Activated naive CD8-positive, alpha-beta T cell treated with anti-CD3 and anti-CD28 coated beads, Interleukin-2, amount 50 U/mL, for 24 hours (primary cell): ENCODE measurements at places on chromosomes 2 and 18.

- no peak overlapping the region for H3K4me3 ChIP-seq
- H3K4me1 ChIP-seq, result no peaks in the 10 kb centered on the region
- H3K27ac ChIP-seq, result no peak overlapping the region
- DNase-seq, result no peak
- no peaks in the 10 kb centered on the region for H3K36me3 ChIP-seq
- H3K27me3 ChIP-seq, result no peaks in the 10 kb centered on the region
Observed at GRCh38 chr2:76075126-76075525, 364.4 kb upstream of the GCFC2 start.

DNA sequence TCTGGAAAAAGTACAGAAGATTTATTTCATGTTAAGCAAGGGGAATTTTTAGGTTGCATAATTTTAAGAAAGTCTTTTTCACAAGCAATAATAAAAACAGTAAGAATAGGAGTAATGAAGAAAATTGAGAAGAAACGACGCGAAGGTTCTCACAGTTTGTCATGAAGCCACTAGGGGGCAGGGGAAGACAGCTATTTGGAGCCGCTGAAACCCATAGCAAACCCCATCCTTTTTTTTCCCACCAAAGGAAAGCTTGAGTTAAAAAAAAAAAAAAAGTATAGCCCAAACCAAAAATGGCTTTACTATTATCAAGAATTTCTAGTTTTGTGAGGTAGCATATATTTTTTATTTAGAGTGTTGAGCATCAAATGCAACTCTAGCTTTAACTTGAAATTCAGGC is 300.9 kb downstream of the PHLPP1 start:
- H3K4me1 ChIP-seq, result no peaks in the 10 kb centered on the region
- H3K27ac ChIP-seq, result no peak overlapping the region
- peak; percentile 50 for DNase-seq
- peaks cover 10% of the 10 kb centered on the region for H3K27me3 ChIP-seq

DNA sequence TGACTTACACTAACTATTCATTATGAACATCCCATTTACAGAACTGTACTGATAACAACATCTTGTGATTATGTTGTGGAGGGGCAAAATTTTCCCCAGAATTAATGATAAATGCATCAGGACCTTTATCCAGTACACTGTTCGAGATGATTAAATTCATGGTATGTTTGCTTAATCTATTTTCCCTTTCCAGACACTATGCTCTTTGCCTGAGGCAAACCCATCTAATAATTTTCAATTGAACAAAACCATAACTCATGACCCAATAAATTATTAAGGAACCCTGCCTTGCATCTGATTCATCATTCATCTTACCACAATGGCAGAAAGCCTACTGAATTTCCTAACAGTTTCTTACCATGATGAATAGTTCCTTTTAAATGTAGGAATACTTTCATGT is 385.0 kb downstream of the DSEL start:
- no peaks in the 10 kb centered on the region for H3K27me3 ChIP-seq
- DNase-seq, result no peak
- H3K27ac ChIP-seq, result no peak overlapping the region
- H3K36me3 ChIP-seq, result no peaks in the 10 kb centered on the region
- no peak overlapping the region for H3K4me3 ChIP-seq
- no peaks in the 10 kb centered on the region for H3K4me1 ChIP-seq

- no peaks in the 10 kb centered on the region for H3K27me3 ChIP-seq
- no peak for DNase-seq
- no peaks in the 10 kb centered on the region for H3K4me1 ChIP-seq
- no peaks in the 10 kb centered on the region for H3K36me3 ChIP-seq
- no peak overlapping the region for H3K27ac ChIP-seq
Observed at GRCh38 chr2:3487028-3487425, 32.3 kb downstream of the ADI1 start.

GRCh38 chr2:169808221-169808620 is 9.6 kb downstream of the SSB start:
- no peak for DNase-seq
- no peaks in the 10 kb centered on the region for H3K27me3 ChIP-seq
- peaks cover 4% of the 10 kb centered on the region for H3K4me1 ChIP-seq
- no peak overlapping the region for H3K4me3 ChIP-seq

- no peak overlapping the region for H3K4me3 ChIP-seq
- H3K4me1 ChIP-seq, result peaks cover 79% of the 10 kb centered on the region
Observed at GRCh38 chr18:77096936-77097886, 35.4 kb downstream of the MBP start.

GRCh38 chr2:32363597-32363996 is 6.8 kb downstream of the BIRC6 start:
- H3K27me3 ChIP-seq, result no peaks in the 10 kb centered on the region
- H3K4me3 ChIP-seq, result no peak overlapping the region
- H3K4me1 ChIP-seq, result peaks cover 70% of the 10 kb centered on the region
- H3K27ac ChIP-seq, result peak overlapping the region; percentile 26

DNA sequence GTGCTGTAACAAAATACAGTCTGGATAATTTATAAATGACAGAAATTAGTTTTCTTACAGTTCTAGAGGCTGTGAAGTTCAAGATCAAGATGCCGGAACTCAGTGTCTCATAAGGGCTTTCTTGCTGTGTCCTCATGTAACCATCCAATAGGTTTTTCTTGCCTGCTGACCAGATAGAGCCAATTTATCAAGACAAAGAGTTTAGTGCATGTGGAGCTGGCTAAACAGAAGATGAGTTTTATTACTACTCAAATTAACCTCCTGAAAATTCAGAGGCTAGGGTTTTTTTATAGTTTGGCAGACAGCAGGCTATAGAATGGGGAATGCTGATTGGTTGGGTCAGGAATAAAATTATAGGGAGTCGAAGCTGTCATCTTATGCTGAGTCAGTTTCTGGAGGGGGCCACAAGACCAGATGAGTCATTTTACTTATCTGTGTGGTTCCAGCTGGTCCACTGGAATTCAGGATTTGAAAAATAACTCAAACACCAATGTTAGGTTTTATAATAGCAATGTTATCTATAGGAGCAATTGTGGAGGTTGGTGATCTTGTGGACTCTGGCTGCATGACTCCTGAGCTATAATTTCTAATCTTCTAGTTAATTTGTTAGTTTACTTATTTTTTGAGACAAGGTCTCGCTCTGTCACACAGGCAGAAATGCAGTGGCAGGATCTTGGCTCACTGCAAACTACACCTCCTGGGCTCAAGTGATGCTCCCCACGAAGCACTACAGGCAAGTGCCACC is 3.2 kb upstream of the PDK1 start:
- H3K27me3 ChIP-seq, result peaks cover 2% of the 10 kb centered on the region
- peaks cover 57% of the 10 kb centered on the region for H3K4me1 ChIP-seq
- H3K27ac ChIP-seq, result no peak overlapping the region
- peaks cover 24% of the 10 kb centered on the region for H3K36me3 ChIP-seq
- no peak for DNase-seq
- no peak overlapping the region for H3K4me3 ChIP-seq

DNA sequence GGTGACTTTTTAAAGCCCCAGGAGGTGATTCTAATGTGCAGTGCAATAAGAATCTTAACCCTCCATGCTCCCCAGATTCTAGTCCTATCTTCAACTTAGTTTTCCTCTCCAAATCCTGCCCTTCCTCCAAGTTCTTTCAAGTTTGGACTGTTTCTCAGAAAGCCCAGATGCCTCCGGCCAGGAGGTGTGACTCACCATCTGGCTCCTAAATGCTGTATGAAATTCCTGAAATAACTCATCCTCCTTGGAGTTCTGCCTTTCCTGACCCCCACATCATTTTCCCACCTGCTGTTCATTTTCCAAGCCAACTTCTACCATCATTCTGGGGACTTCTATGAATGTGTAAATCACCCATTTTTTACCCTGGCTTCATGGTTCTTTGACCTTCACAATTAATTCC is 118.2 kb upstream of the NOL4 start:
- no peak overlapping the region for H3K27ac ChIP-seq
- no peaks in the 10 kb centered on the region for H3K36me3 ChIP-seq
- no peaks in the 10 kb centered on the region for H3K27me3 ChIP-seq
- no peaks in the 10 kb centered on the region for H3K4me1 ChIP-seq
- H3K4me3 ChIP-seq, result no peak overlapping the region

- H3K4me3 ChIP-seq, result no peak overlapping the region
- H3K27ac ChIP-seq, result no peak overlapping the region
- H3K4me1 ChIP-seq, result peaks cover 42% of the 10 kb centered on the region
- no peaks in the 10 kb centered on the region for H3K36me3 ChIP-seq
- peak; percentile 76 for DNase-seq
Observed at GRCh38 chr2:169109502-169110409, 40.4 kb downstream of the DHRS9 start.

- peaks cover 35% of the 10 kb centered on the region for H3K27me3 ChIP-seq
- DNase-seq, result no peak
- H3K4me3 ChIP-seq, result no peak overlapping the region
- H3K4me1 ChIP-seq, result peaks cover 2% of the 10 kb centered on the region
- no peaks in the 10 kb centered on the region for H3K36me3 ChIP-seq
Observed at GRCh38 chr18:59123588-59124369, 15.9 kb upstream of the SEC11C start.

DNA sequence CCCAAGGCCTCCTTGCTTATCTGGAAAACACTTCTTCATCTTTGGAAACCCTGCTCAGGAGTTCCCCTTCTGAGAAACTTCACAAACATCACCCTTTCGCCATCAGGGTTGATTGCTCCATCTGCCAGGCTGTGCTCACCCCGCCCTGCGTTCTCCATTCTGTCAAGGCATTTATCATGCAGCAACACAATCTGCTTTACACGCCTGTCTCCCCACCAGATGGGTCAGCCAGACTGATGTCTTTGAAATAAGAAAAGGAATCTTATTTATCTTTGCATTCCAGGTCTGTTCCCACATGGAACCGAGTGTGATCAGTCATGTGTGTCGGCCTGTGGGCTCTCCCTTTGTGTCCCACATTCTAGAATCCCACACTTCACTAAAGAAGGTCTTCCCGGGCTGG is 110.0 kb upstream of the ARL4C start:
- no peak overlapping the region for H3K4me3 ChIP-seq
- H3K4me1 ChIP-seq, result no peaks in the 10 kb centered on the region
- peaks cover 5% of the 10 kb centered on the region for H3K27me3 ChIP-seq

DNA sequence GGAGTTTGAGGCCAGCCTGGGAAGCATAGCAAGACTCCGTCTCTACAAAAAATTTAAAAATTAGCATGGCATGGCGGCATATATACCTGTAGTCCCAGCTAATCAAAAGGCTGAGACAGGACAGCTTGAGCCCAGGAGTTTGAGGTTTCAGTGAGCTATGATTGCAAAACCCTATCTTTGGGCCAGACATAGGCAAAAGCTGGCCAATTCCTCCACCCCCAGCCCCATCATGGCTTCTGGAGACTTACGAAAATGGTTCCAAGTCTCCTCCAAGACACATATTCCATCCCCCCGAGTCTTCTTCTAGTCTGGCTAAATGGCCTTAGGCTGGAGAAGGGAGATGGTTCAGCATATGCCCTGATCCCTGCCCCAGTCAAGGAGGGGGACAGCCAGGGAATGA is 172.8 kb upstream of the HAAO start:
- no peak overlapping the region for H3K4me3 ChIP-seq
- no peaks in the 10 kb centered on the region for H3K36me3 ChIP-seq
- peaks cover 16% of the 10 kb centered on the region for H3K4me1 ChIP-seq
- peaks cover 13% of the 10 kb centered on the region for H3K27me3 ChIP-seq

DNA sequence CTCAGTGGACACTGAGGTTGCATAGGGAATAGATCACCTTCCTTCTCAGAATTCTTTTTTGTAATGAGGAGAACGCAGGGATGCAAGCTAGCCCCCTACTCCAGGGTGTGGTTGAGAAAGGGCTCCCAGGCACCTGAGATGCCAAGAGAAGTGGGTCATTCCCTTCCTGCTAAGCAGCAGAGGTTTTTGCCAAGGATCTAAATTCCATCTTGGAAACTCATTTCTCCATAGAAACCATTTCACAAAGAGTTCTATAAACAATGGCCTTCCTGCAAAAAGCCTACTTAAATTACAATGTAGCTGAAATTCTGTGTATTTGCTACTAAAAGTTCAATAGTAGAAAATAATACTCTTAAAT is 3.7 kb upstream of the PPP3R1 start:
- no peak overlapping the region for H3K27ac ChIP-seq
- no peaks in the 10 kb centered on the region for H3K27me3 ChIP-seq
- DNase-seq, result no peak

DNA sequence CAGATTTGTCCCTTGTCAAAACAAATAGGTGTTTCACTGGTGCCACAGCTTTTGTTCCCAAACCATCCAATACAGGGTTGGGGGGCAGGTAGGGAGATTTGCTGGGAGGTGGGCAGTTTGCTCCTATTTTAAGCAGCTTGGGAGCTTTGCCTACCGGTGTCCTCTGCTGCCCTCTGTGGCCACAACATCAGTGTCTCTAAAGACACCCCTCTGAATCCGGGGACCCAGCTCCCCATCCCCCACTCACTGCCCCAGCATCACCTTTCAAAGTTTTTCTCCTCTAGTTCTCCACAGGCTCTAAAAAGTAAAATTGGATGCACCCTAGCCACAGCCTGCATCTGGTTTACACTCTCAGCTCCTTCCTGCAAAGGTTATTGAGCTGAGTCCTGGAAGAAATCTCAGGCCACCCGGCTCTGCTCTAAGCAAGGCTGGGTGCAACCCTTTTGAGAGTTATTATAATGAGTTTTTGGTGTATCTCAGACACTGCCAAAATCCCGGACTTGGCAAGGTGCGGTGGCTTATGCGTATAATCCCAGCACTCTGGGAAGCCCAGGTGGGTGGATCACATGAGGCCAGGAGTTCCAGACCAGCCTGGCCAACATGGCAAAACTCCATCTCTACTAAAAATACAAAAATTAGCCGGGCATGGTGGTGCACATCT is 2.9 kb upstream of the EPAS1 start:
- H3K27ac ChIP-seq, result peak overlapping the region; percentile 25
- H3K4me3 ChIP-seq, result no peak overlapping the region
- H3K4me1 ChIP-seq, result peaks cover 16% of the 10 kb centered on the region
- DNase-seq, result peak; percentile 31
- no peaks in the 10 kb centered on the region for H3K36me3 ChIP-seq

- peak overlapping the region; percentile 94 for H3K27ac ChIP-seq
- peaks cover 90% of the 10 kb centered on the region for H3K4me1 ChIP-seq
- no peaks in the 10 kb centered on the region for H3K27me3 ChIP-seq
- peak overlapping the region; percentile 78 for H3K4me3 ChIP-seq
- DNase-seq, result no peak
Observed at GRCh38 chr18:77123320-77124231, 9.0 kb downstream of the MBP start.

DNA sequence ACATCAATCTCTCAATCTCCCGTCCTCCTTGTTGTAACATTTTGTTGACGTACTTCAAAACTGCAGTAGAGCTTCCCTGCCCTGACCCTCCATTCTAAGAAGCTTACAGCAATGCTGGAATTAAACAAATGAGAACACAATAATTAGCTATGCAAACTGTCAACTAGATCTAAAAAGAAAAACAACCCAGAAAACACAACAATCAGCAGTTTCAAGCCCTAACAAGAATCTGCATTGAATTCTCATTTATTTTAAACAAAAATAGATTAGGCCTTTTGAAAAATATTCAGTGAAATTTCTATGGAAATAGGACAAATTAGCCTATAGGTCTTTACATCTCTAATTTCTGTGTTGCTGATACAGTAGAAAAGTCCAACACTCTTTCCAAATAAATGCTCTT is 807.0 kb upstream of the FSHR start:
- no peak overlapping the region for H3K4me3 ChIP-seq
- no peak overlapping the region for H3K27ac ChIP-seq
- H3K27me3 ChIP-seq, result no peaks in the 10 kb centered on the region
- no peaks in the 10 kb centered on the region for H3K4me1 ChIP-seq

GRCh38 chr2:239234191-239235175 is 166.3 kb downstream of the HDAC4 start:
- no peak overlapping the region for H3K27ac ChIP-seq
- DNase-seq, result no peak
- no peaks in the 10 kb centered on the region for H3K27me3 ChIP-seq
